Nephron progenitor cell (in vitro differentiated cells): ENCODE measurements at places on chromosomes 2 and 18.

DNA sequence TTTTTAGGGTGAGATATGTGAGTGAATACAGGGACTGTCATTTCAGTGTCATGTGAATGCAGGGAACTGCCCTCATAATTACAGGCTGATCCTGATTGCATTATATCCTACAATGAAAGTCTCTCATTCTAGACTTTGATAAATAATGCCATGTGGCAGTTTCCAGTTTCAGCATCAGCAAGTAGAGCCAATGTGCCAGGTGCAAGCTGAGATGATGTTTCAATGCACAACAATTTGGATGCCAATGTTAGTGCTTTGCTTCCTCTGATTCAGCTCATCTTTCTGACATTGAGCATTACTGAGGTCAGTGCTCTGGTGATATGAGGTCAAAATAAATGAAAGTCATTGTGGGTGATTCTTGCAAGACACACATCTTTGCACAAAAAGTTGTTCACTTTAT lies 63.7 kb upstream of the TFPI start:
- DNase-seq, result no peak

GRCh38 chr18:45666520-45666919 lies 51.2 kb downstream of the SLC14A2 start:
- DNase-seq, result no peak

DNA sequence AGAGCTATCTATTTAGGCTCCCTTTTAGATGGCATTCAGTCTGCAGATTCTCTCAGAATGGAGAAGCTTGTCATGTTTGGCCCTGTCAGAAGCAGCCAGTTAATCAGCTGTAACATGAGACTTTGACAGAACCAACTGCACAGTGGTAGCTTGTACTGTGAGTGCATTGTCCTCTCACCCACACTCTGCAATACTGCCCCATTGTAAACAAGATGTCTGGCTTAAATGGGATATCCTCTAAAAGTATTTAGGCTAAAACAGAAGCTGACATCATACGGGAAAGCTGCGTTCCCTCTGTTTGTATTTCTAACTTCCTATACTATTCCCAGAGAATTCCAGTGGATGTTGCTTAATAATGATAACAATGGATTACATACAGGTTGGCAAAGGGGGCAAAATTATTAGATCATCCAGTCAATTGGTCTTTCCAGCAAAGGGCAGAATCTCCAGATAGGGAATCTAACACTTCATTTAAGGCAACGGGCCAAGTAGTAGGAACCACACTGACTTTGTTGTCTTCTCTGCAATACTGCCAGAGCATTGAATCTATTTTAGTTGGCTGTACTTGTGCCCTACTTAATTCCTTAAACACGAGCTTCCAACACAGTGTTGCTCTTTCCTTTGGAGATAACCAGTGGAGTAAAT lies 15.4 kb upstream of the STAT4 start:
- DNase-seq, result no peak

GRCh38 chr2:8154270-8154669 lies 527.6 kb upstream of the ID2 start:
- no peak for DNase-seq

DNA sequence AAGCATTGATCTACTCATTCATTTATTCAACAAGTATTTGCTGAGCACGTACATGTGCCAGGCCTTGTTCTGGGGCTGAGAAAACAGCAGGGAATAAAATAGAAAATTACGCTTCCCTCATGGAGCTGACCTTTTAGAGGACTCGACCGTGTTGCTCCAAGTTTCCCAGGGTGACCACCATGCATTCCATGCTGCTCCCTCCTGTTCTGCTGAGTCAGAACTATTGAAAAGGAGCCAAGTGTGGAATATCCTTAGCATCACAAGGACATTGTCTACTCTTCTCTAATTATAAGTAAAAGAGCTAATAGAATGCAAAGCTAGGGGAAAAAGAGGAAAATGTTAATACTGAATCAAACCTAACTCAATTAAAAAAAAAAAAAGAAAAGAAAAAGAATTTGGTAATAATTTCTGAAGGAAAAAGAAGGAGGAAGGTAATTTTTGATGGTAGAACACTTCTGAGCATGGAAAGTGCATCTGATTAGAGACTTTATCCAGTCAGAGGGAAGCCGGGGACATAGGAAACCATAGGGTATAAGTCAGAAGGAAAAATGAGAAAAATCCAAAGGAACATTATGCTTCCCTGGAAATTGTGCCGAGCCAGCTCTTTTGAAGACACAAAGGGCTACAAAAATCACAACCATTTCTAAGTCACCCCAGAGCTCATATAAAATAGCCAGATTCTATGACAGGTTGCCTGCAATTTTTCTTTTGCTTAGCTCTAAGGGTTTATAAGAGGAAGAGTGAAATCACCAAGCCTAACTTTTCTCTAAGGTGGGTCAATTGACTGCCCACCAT lies 339.4 kb downstream of the RND3 start:
- no peak for DNase-seq

DNA sequence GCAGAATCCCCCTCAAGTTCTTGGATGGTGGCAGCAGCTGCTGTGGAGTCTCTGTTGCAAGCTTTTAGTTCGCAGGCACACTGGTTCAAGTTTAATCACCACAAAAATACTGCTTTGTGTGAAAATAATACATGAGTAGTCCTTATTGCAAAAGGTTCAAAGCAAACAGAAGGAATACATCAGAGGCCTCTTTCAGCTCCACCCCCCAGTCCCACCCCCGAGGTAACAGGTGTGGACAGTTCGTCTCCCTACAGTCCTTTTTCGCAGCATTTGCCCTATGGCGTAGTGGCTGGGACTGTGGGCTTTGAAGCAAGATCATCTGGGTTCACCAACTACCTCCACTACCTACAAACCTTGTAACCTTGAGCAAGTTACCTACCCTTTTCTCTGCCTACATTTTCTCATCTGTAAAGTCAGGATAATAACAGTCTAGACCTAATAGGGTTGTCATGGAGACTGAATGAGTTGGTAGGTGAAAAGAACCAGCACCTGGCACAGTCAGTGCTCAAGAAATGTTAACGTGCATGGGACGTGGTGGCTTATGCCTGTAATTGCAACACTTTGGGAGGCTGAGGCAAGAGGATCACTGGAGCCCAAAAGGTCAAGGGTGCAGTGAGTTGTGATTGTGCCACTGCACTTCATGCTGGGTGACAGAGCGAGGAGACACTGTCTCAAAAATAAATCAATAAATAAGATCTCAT lies 61.7 kb downstream of the TCF7L1 start:
- no peak for DNase-seq

- no peak for DNase-seq
Measured at GRCh38 chr2:70678576-70679143, 89.3 kb downstream of the ADD2 start.

DNA sequence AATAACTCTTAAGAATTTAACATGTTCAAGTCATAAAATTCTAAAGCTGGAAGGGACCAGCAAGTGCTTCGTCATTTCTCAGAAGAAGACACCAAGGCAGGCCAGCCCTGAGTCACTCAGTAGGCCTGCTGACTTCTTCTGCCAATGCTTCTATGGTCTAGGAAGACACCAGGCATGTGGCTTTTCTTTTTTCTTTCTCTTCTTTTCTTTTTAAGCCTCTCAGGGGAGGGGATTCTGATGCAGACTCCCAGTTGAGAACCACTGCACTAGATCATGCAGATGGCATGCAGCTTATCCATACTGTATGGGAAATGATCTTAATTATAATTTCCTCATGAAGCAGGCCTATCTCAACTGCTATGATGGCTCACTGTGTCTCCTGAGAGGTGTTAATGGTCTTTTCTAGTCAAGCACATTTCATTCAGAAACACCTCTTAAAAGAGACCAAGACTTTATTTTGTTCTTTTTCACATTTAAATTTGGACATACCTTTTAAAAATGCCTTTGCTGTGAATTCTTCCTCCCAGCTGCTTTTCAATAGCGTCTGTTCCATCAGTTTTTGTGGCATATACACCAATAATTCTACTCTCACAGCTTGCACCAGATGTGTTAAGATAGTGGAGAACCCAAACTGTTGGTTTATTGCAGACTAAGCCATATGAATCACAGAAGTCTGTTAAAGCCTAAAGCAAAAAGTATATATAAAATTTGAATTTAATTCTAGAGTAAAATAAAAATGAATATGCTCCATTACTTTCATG lies 11.3 kb downstream of the KCTD18 start:
- DNase-seq, result no peak

DNA sequence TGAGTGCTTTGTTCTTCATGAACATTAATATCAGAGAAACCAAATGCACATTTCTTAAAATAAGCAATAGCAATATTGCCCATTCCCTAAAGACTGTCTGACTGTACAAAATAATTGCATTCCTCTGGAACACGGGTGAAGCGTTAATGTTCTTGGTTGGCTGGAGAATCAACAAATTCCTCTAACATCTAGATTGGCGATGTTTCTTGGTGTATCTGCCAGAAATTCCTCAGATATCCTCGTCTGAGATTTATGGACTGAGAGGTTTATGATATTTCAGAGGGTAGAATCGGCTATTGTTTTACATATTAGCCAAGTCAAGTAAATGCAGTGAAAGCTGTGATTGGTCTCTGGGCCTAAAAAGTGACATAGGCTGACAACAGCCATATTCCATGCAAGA lies 27.1 kb upstream of the SPTBN1 start:
- no peak for DNase-seq

DNA sequence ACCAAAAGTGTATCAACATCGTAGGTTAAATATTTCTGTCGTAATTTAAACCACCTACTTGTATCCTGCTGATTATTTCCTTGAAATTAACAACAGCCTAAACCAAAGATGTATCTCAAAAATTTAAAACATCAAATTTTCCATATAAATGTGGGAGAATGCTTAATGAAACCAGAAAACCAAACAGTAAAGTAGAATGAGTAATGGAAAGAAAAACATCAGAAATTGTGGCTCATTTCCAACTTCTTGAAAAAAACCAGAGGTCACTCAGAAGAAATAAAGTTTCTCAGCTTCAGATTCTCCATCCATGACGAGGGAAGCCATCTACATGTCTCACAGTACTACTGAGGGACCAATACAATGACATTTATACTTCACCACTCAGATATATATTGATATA lies 296.5 kb downstream of the NOL4 start:
- DNase-seq, result no peak

- DNase-seq, result no peak
Measured at GRCh38 chr18:59885579-59886163, 14.1 kb upstream of the PMAIP1 start.

DNA sequence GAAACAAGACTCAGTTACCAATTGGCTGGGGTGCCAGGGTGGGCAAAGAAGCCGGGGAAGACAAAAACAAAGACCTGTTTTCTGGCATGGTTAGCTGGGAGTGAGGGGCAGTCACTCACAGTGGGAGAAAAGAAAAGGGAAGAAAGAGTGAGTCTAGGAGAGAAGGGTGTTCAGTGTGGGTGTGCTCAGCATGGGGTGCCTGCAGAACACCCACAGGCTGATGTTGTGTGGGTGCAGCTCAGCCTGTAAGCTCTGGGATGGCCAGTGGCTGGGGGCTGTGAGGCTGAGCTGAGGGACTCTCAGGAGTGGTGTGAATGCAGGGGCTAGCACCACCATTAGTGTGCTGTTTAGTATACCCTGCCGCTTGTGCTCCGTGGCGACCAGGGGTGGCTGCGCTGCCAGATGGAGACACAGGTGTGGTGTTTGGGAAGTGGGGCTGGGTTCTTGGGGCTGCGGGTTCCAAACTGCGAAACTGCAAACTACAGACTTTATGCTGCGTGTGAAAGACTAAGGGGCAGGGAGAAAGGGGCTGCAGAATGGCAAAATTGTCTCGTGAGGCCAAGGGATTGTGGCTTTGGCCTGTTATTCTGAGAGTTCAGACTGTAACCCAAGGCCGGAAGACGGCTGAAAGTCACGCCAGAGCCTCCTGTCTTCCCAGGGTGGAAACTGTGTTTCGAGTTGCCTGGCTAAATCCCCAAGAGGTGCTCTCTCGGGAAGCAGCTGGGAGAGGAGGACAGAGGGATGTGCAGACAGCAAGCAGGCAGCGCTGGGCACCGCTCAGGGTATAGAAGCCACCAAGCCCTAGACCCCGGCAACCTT lies 156.3 kb downstream of the TTC32 start:
- no peak for DNase-seq

DNA sequence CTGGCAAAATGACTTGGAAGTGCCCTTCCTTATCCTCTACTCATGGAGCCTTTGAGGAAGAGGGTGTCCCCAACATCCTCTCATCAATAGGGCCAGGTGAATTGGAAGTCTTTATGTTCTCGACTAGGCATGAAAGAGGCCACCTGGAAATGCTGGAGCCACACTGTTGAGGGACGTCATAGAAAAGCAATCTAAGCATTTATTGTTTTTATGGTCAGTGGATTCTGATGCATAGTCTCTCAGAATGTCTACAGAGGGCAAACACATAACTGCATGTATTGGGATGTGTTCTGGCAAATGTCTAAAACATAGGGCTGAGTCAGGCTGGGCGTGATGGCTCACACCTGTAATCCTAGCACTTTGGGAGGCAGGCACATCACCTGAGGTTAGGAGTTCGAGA lies 246.6 kb upstream of the SP5 start:
- DNase-seq, result no peak

DNA sequence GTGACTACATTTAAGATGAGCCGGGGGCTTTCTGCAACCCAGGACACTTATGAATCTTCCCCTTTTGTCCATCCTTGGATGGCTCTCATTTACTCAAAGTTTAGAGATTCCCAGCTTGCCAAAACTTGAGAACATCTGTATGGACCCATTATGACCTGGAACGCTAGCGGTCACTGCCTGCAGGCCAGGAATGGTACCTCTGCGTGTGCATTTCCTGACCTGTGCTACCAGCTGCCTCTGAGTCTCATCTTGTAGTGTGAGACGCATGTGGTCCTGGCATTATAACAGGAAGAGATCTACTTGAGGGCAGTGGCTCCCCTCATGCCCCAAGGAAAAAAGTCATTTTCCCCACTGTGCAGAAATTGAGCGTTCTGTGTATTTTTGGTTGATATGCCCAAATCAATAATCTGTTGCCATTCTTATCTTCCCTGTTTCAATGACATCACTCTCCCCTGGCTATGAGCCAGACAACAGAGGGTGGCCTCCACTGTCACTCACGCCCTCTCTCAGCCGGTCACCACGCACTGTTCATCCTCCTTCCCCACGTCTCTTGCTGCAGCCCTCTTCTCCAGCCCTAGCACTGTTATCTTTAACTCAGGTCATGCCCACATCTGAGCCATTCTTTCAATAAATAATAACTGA lies 28.5 kb upstream of the NPAS2 start:
- DNase-seq, result no peak

GRCh38 chr18:63067939-63068338 lies 251.6 kb downstream of the BCL2 start:
- DNase-seq, result no peak

GRCh38 chr2:13227578-13227977 lies 510.8 kb downstream of the TRIB2 start:
- no peak for DNase-seq

GRCh38 chr2:160584972-160585494 lies 91.4 kb upstream of the RBMS1 start:
- DNase-seq, result no peak

- no peak for DNase-seq
Measured at GRCh38 chr18:9823805-9824473, 61.8 kb upstream of the TXNDC2 start.

GRCh38 chr2:202736826-202737225 lies 102.1 kb downstream of the FAM117B start:
- no peak for DNase-seq

DNA sequence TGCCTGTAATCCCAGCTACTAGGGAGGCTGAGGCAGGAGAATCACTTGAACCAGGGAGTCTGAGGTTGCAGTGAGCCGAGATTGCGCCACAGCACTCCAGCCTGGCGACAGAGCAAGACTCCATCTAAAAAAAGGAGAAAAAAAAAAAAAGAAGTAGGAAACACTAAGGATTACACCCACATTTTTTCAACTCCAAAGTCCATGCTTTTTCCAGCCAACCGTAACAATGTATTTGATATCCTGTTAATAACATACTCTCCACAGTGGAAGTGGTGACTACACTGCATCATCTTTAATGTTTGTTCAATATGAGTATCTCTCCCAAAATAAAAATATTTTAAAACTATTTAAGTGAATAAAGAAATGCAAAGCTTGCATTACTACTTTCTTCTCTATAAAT lies 481.6 kb upstream of the ACVR2A start:
- no peak for DNase-seq
